ENCODE measurements at places on chromosomes 1 and 21.

GRCh38 chr1:45512641-45513054 lies 9.0 kb downstream of the PRDX1 start:
- DNase-seq = peak; percentile 28

GRCh38 chr1:241640149-241640866 lies at the start of the genes CHML and OPN3:
CHML (minus strand) TSS chr1:241640369; CDS start chr1:241635766, 4,603 bp downstream.
OPN3 (minus strand) TSS chr1:241640369; CDS start chr1:241640254, 115 bp downstream.
- peak; percentile 94 for DNase-seq

DNA sequence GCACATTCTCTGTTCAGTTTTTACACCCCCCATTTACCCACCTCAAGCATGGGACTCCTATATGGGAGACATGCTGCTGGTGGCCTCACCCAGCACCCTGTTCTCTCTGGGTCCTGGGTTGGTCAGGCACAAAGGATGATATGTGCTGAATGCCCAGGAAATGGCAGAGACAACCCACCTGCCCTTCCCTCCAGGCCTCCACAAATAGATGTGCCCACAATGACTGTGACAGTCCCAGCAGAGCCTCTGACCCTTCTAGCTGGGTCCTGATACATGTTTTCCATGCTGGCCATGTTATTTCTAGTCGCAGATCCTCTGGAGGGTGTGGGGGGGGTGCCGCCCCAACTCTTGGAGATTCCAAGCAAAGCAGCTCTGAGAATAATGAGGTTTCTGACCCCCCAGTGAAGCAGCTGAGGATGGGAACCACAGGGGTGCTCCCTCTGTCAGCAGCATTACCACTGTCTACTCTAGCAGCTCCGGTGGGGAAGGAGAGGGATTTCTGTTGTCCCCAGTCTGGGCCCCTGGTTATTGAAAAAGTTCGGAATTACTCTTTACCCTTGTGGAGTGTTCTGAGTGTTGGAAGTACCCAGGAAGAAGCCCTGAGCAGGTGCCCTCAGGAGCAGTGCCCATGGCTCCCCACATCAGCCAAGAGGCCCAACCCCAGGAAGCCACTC lies 1.2 kb upstream of the CCDC28B start:
- no peak for DNase-seq

GRCh38 chr1:235532360-235532759 lies 28.1 kb upstream of the B3GALNT2 start:
- DNase-seq = no peak

DNA sequence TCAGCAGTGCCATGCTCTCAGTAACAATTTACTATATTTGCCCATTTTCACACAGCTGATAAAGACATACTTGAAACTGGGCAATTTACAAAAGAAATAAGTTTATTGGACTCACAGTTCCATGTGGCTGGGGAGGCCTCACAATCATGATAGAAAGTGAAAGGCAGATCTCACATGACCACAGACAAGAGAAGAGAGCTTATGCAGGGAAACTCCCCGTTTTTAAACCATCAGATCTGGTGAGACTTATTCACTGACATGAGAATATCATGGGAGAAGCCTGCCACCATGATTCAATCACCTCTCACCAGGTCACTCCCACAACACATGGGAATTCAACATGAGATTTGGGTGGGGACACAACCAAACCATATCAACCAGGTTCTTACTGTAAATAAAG lies 112.1 kb upstream of the C1orf87 start:
- DNase-seq = no peak

GRCh38 chr1:202165267-202165941 lies 5.0 kb upstream of the PTPN7 start:
- no peak for DNase-seq

- no peak for DNase-seq
Measured at GRCh38 chr1:162922201-162922600, 61.2 kb upstream of the CCDC190 start.

DNA sequence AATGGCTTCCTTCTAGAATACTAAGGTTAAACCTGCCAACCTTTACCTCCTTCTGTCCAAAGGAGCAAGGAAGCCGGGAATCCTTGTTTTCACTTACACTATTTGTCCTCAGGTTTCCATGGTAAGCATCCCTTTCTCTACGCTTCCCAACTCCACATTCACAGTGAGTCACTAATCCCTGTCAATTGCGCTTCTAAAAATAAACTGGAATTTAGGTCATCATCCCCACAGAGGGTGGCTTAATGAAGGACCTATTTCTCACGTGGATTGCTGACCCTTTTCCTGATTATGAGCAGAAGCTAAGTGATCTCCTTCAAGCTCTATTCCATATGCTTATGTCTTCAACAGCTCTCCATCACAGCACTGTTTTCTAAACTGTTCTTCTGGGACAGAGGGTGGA lies 39.9 kb upstream of the ABCA4 start:
- no peak for DNase-seq

DNA sequence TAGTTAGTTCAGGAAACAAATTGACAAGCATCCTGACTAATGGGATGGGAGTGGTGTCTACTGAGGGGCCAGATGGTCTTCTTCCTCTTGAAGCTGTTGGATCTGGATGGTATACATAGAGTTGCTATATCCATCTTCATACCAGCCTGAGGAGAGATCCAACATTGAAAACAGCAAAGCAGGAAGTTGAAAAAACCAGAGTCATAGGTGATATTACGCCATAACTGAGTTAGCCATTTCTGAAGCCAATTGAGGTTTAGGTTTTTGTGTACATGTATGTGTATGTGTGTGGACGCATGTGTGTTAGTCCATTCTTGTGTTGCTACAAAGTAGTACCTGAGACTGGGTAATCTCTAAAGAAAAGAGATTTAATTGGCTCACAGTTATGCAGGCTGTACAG lies 2.3 kb upstream of the TSPAN2 start:
- DNase-seq = no peak

- no peak for DNase-seq
Measured at GRCh38 chr1:91774520-91775203, 111.3 kb downstream of the TGFBR3 start.

All from NCI-H1092 (cell line).